Cortex of kidney (tissue), 1 donor: ENCODE measurements at places on chromosomes 7 and 10.

DNA sequence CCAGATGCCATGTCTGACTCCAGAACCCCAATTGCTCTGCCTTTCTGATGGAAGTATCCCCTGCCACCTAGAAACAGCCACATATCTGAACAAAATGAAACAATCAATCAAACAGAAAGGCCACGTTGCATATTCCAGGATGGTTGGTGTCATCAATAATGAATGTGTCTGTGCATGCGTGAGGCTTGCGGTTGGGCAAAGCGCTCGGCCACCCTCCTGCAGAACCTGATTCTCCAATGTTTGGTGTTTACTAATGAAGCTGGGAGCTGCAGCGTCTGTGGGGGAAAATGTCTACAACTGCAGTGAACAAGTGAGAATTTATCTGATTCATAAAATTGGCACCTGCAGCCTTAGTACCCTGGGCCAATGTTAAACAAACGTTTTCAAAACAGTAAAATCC is 121.2 kb upstream of the ADARB2 start:
- DNase-seq: no peak

DNA sequence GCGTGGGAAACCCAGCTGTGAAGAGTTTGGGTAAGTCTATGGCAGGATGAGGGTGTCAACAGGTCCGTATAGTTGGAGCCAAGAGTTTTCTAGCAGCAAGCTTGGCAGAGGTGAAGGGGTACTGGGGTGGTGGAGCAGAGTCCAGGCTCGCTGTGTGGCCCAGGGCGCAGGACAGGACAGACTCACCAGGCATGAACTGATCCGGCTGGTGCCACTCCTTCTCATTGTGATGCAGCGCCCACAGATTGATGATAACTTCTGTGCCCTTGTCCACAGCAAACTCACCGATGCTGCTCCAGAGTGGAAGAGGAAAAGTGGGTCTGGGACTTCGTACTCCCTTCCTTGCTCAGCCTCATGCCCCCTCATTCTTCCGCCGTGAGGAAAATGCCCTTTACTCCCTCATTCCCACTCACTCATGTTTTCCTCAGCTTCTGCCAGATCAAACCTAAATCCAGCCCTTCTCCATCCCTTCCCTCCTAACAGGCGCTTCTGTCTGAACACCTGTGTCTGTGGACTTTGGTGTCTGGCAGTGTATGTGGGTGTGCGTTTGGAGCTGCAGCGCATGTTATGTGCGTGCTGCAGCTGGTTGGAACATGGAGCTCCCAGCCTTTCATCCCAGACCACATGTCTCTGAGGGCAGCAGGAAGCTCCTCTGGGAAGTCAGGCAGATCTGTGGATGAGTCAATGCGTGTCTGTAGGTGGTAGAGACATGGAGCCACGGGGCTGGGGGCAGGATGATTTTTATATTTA is 5.7 kb downstream of the CYP17A1 start:
- no peak for DNase-seq

DNA sequence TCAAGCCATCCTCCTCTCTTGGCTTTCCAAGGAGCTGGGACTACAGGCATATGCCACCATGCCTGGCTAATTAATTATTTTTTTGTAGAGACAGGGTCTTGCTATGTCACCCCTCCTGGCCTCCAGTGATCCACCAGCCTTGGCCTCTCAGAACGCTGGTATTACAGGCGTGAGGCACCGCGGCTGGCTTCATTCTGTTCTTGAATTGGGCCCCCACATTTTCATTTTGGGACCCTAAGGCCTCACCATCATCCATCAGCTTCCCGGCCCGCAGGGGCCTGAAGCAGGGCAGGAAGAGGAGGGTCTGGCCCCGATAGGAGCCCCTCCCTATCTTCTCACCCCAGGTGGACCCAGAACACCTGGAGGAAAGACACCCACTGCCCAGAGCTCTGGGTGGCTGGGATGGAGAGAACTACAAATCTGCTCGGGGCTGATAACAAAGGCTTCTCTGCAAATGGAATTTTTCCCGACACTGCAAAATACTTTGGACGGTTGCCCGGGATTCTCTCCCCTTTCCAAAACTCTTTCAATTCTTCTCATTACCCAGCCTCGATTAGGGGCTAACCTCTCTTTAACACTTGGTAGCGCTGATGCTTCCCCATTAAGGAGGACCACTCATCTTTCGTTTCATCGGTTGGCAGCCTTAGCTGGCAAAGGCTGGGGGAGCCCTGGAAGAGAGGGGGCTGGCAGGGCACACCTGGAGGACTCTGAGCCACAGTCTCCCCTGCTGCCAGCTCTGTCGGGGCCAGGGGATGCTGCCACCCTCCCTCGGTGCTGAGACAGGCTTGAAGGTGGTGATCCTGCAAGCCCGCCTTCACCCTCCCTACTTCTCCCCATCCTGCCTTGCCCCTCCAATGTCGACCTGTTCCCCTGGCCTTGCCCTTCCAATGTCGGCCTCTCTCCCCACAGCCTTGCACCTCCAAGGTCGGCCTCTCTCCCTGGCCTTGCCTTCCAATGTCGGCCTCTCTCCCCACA is 81.0 kb upstream of the GNA12 start:
- no peak for DNase-seq

DNA sequence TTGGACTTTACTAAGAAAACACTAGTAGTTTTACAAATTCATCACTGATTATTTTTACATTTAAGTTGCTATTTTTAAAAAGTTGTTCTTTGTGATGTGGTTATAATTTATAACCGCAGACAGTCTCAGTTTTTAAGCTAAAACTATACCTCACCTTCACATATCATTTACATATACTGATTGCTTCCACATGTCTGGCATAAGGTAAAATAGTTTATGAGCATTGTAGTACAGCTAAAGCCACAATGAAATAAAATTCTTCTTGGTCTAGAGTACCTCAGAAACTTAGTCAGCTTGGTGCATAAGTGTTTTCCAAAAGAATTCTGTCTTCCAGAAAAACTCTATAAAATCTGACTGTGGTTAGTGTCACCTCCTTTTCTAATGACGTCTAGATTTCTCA is 13.0 kb downstream of the SEMA3A start:
- DNase-seq: no peak

DNA sequence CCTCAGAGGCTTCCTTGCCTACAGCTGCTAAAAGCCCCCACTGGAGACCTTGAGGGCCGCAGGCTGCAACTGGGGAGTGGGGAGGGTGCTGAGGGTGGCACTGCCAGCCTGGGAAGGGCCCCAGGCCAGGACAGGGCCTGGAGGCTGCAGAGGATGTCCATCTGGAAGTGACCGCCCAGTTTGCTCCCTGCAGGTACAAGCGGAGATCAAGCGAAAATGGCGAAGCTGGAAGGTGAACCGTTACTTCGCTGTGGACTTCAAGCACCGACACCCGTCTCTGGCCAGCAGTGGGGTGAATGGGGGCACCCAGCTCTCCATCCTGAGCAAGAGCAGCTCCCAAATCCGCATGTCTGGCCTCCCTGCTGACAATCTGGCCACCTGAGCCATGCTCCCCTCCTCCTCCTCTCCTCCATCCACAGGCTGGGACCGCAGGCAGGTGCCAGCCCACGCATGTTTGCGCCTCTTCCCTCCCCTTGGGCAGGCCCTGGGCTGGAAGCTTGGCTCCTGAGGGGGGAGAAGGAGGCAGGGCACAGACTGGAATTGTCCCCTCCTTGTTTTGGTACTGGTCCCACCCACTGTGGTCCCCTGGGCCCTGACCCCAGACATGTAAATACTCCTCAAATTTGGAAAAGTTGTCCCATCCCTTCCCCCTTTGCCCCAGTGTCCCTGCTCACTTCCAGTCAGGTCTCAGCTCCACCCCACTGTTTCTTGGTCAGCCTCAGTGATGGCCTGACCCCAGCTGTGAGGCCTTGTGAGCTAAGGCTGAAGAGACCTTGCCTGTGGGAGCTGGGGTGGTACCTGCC is 54.4 kb downstream of the ADCYAP1R1 start:
- no peak for DNase-seq

DNA sequence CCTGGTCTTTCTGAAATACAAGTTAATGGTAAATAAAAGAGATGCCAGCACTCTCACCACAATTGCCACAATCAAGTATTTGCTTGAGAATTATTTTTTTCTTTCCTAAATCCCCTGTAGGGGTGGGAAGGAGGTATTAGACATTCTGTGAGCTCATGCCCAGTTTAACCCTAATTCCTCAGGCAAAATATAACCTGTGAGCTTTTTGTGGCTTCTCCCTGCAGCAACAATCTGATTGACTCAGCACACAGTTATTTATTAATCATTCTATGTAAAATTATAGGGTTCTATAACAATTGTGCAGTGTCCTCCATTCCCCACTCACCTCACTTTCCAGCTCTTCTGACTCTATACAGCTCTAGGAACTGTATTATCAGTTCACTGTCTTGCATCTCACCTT is 66.3 kb downstream of the GLI3 start:
- DNase-seq: no peak

GRCh38 chr10:12179606-12180170 is 16.0 kb downstream of the NUDT5 start:
- no peak for DNase-seq

- no peak for DNase-seq
Measured at GRCh38 chr7:106220307-106220706, 64.5 kb downstream of the NAMPT start.

DNA sequence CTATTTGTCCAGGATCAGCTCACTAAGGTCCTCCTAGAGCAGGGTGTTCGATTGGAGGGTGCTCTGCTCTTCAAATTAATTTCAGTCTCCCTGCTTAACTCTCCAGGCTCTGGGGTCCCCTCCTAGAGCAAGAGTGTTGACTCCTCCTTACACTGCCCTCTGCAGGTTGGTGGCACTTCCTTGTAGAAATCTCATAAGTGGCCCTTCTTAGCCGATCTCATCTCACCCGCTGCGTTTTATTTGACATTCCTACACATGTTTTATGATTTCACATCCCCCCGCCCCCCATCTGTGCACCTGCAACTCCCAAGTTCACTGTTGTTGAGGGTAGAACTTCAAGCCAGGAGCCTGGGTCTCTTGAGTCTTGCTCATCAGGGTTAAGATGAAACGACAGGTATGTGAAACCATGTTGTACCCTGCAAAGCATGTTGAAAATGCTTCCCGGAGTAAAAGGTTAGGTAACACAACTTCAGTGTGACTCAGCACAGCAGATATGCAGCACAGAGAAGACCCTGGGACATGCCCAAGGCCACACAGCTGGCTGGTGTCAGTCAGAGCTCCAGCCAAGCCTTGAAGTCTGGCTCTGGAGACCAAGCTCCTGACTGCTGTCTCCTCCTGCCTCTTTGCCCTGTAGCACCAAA is 171.2 kb downstream of the PRKAG2 start:
- no peak for DNase-seq

GRCh38 chr7:22700559-22701002 is 26.4 kb upstream of the IL6 start:
- no peak for DNase-seq

- DNase-seq: no peak
Measured at GRCh38 chr7:18455606-18456005, 39.9 kb upstream of the HDAC9 start.

DNA sequence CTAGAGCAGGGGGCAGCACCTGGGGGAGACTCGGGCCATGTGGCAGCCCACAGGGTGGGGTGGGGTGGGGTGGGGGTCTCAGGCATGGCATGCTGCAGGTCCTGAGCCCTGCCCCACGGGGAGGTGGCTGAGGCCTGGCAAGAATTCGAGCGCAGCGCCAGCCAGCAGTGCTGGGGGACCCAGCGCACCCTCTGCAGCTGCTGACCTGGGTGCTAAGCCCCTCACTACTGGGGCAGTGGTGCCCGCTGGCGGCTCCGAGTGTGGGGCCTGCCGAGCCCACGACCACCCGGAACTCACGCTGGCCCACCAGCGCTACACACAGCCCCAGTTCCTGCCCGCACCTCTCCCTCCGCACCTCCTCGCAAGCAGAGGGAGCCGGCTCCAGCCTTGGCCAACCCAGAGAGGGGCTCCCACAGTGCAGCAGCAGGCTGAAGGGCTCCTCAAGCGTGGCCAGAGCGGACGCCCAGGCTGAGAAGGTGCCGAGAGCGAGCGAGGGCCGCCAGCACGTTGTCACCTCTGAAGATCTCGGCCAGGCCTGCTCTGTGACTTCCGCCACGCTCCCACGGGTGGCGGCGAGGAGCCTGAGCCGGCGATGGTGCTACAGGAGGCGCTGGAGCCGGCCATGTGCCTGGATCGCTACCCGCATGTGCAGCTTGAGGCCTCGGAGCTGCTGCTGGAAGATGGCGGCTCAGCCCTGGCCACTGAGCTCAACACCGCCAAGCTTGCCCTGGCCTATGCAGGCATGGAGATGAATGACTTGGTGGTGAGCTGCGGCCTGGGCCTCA is 145.1 kb upstream of the C7orf33 start:
- no peak for DNase-seq

DNA sequence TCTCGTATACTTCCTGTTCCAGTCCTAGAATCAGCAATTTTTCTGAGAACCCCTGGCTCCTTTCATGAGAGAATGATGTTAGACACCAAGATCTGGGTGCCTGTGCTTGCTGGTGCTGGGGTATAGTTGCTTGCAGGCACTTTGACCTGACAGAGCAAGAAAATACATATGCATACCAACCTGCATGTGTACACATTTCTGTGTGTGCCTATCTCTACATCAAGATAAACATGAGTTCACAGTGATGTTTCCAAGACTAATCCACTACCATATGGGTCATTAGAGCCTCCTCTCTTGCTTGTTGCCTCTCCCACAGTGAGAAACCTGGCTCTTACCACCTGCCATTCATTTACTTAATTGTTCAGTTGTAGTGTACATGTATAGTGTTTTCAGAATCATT is 229.1 kb upstream of the IGFBP3 start:
- DNase-seq: no peak

GRCh38 chr7:157739031-157739430 is 402.2 kb downstream of the DNAJB6 start:
- no peak for DNase-seq

DNA sequence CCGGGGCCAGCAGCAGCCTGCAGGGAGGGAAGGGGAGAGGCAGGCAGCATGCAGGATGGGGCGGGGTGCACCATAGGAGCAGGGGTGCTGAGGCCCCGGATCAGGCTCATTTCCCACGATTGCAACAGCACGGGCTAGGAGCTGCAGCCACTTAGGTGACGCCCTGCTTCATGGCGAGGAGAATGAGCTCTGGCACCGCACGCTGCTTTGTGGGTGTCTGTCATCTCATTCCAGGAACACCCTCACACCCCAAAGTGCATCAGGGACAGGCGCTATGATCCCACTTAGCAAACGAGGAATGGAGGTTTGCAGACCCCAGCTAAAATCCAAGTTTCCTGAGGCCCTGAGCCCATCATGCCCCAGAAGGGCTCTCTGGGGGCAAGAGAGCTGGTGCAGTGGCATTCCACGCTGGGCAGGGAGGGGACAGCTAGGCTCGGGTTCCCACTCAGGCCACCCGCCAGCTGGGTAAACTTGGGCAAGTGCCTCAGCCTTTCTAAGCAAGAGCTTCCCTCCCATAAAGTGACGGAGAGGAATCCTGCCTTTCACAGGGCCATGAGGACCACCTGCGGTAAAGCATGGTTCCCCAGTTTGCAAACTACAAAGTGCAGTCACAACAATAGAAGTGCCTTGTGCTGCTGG is 9.3 kb downstream of the KCNH2 start:
- no peak for DNase-seq

- no peak for DNase-seq
Measured at GRCh38 chr10:14384915-14385314, 54.2 kb upstream of the FRMD4A start.

DNA sequence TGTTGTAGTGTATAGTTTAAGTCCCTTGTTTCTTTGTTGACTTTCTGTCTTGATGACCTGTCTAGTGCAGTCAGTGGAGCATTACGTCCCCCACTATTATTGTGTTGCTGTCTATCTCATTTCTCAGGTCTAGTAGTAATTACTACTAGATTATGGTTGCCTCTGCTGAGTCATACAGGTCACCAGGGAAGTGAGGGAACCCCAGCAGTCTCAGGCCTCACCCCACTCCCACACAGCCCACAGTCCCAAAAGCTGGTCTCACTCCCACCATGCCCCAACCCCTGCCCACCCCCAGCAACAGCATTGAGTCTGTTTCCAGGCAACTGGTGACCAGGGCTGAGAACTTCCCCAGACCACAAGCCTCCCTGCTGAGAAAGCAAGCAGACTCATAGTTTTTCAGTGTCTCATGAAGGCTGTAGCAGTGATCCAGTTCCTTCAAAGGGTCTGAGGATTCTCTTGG is 88.0 kb downstream of the PLXDC2 start:
- DNase-seq: no peak
